ENCODE measurements at places on chromosomes 3 and 15.

GRCh38 chr15:67048281-67049279 lies 16.8 kb upstream of the SMAD3 start:
- DNase-seq, result no peak

GRCh38 chr15:82315519-82316246 lies 33.6 kb downstream of the GOLGA6L10 start:
- DNase-seq, result peak; percentile 48

DNA sequence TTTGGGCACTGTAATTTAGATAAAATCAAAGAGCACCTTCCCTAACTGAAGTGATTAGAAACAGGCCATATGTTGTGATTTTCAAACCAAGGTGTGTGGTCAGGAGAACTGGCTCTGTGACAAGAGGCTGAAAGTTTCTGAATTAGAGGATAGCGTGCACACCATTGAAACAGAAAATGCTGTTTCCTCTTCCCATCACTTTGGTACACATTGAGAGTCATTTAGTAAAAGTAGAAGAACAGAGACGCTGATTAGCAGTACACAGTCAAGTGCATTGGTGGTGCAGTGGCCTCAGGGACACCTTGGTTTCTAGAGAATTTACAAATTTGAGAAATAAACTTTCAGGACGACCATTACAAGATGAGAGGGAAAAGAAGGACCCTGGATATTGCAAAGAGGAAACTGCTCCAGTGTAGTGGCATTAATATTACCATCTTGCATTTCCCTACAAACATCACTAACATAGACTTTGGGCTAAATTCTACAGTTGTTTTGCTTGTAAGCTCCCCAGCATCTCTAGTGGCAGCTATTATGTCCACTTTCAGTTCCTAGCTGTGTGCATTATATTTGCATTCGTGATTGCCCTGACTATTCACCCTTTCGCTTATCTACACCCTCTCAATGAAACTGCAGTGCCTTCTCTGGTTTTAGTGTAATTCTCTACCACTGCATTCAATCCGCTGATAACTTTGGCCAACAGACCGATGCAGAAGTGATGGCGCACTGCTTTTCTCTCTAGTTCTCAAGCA lies 728.1 kb upstream of the GRM7 start:
- no peak for DNase-seq

DNA sequence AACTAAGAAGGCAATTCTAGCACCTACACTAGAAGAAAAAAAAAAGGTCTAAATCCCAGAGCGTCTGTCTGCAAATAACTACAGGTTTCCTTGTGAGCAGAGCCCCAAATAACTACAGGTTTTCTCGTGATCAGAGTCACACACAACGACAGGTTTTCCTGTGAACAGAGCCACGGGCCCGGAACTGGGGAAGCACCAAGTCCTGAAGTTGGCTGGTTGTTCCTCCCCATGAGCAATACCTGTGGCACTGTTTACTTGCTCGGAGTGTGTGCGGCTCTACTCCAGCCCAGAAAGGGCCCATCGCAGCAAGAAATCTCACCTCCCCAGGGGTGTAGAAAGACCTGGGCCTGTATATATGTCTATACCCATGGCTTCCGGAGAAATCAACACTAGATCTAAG lies 644 bp upstream of the MASP1 start:
- no peak for DNase-seq

DNA sequence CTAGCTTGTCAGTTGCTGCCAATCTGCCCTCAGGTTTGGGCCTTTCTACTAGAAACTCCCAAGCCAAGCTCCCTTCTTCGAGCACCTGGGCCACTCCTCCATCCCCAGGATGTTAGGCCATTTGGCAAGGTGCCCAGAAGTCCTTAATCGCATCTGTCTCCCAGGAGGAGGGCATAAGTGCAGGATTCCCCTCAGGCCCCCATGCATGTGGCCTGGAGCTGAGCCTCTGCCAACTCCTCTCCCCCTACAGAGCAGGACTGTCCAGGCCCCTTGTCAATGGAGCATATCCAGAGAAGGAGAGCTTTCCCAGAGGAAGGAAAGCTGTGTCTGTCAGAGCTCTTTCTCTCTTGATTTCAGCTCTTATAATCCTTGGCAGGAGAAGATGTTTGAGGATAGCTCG lies 182.6 kb upstream of the ROPN1 start:
- no peak for DNase-seq

GRCh38 chr3:111906656-111907055 lies 47.6 kb downstream of the PHLDB2 start:
- DNase-seq, result no peak

DNA sequence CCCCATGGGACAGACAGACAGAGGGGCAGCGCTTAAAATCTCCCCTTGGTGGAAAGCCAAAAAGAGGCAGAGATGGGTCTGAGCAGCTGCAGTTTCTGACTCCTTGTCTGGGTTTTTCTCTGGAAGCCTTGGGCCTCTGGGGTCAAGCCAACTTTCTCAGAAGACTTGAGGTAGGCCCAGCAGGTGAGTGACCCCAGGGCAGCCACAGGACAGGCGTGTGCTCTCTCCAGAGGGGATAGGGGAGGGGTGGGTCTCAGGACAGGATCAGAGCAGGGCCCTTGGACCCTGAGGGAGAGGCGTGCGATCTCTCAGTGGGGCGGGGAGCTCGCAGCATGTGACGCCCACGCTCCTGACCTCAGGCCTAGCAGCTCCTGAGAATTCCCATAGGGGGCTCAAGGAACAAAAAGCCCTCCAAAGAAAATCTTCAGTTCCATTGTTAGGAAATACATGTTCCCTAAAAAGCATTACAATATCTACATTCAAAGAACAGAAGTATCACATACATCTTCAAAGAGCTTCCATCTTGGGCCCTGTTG lies 34.6 kb upstream of the DUSP7 start:
- no peak for DNase-seq

DNA sequence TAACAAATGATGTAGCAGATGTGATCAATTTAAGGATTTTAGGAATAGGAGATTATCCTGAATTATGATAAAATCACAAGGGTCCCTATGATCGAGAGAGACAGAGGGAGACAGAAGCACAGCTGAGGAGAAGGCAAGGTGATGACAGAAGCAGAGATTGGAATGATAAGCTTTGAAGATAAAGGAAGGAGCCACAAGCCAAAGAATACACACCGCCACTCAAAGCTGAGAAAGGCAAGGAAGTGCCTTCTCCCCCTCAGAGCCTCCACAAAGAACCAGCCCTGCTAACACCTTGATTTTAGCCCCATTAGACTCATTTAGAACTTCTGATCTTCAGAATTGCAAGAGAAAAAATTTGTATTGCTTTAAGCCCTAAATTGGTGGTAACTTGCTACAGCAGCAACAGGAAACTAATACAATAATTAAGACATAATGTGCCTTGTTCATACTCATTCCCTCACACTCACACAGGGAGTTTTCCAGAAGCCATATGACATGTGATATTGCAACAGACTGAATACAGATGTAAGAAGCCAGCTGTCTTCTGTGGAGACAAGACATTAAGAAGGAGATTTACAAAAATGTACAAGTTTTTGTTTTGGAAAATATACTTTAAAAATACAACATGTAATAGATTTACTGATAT lies 38.2 kb downstream of the TRANK1 start:
- DNase-seq, result no peak

DNA sequence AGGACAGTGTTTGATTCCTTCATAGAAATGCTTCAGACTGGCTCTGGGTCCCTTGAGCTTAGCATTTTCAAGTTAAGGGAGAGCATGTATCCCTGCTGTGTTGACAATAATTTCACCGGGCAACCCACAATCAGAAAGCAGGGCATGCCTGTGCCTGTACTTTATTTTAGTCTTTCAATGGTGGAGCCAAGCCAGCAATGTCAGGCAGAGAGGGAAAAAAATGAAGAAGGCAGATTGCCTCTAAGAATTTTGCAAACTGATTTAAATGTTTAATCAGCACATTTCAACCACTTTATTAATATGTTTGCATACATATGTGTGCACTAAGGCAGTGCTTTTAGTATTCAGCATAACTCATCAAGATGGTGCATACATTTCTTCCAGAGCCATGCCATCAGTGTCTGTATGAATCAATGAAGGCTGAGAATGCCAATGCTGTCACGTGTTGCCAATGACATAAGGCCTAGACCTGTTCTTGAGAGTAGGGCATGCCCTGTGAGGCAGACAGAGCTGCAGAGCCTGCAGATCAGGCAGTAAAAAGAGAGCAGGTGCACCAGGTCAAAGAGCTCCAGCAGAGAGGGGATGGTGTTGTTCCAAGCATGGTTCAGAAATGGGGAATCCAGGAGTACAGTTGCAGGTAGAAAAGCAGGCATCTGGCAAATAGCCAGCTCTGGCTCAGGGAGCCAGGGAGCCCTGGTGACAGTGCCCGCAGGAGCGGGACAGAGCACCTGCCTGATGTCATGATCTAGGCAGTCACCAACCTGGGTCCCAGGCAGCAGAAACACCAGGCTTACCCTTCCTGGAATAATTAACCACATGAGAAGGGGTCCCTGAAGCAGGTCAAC lies 508.5 kb downstream of the GABRG3 start:
- DNase-seq, result no peak

- no peak for DNase-seq
Measured at GRCh38 chr3:112425858-112426750, 73.2 kb downstream of the BTLA start.

DNA sequence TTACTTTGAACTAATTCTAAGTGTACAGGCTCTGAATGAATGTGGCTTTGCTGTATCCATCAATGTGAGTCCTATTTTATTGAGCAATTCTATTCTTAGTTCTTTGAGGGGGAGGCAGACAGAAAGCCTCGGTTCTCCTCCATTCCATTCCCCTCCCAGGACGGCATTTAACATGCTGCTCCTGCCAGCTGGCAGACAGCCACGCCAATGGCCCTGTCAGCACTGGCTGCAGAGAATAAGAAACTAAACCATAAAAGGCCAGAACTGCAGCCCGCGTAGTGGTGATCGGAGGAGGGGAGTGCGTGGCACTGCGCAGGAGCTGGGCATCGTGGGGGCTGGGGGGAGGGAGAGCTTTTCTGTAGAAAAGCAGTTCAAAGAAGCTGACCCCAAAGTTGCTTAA lies 76.0 kb upstream of the HACD2 start:
- DNase-seq, result no peak

Data from cerebellar nuclear complex (tissue), 1 donor.